ENCODE measurements at places on chromosomes 3 and 15. TPM values are rescaled to one million over a fixed set of nuclear protein-coding genes. Genes with fewer than 3 reads are reported as not detected.
A peak's percentile ranks its signal among the peaks of the same experiment; 100 is the strongest.

The HCN4 gene
- total RNA-seq: 2.0 TPM

DNA sequence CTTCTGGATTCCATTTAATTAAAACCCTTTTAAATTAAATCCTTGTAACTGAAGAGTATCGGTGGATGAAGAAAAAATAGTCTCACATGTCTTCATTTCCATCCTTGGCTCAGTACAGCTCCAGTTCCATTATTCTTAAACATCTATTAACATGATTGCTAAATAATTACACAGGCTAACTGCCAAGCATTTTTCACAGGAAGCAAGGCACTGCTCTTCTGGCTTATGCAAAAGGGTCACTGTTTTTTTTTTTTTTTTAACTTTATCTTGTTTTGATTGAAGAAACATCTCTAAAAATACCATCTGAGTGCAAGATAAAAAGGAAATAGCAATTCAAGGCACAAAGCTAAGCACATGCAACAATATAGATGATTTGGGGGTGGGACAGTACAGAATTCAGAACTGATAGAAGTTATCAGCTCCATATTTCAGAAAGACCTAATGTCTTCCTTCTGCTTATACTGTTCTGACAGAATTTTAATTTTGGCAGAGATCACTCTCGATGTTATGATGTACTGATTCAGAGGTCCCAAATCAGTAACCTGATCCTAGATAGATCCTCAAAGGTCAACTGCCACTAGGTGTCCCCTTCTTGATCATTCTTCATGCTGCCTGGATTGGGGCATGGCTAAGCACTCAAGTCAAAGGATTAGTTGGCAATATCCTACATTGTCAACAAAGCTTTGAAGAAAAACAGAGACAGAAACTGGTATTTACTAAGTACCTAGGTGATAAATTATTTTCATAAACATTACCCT lies 57.8 kb upstream of the ACTC1 start:
- DNase-seq: no peak
- peaks cover 7% of the 10 kb centered on the region for H3K36me3 ChIP-seq

DNA sequence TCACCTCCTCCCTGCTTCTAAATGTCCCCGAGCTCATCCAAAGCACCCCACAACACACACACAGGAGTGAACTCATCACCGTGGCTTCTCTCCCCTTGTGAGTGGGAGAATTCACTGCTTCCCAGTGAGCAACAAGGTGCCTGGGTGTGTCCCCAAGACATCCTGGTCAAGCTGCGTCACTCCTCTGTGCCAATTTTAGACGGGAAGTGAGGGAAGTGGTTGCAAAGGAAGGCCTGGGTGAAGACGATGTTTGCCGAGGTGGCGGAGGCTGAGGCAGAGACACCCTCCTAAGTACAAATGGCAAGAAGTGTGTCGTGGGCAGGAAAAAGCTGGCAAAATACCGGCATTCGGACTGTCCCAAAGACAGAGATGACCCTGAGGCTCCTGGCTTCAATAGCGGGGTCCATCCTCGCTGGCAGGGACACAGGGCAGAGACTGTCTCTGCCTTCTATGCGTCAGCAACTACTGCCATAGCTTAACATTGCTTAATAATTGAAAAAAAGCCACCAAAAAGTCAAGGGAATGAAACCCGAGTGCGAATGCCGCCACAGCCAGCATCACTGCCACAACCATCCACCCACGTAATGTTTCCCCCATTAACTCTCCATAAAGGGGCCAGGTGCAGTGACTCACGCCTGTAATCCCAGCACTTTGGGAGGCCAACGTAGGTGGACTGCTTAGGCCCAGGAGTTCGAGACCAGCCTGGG lies 72.8 kb downstream of the VGLL4 start:
- H3K4me3 ChIP-seq: no peak overlapping the region
- DNase-seq: no peak
- H3K36me3 ChIP-seq: no peaks in the 10 kb centered on the region
- H3K27ac ChIP-seq: peak overlapping the region; percentile 0

- no peak overlapping the region for H3K27ac ChIP-seq
- peaks cover 22% of the 10 kb centered on the region for H3K4me1 ChIP-seq
- no peaks in the 10 kb centered on the region for H3K27me3 ChIP-seq
- no peaks in the 10 kb centered on the region for H3K36me3 ChIP-seq
Observed at GRCh38 chr15:88258093-88258641, 1.6 kb upstream of the NTRK3 start.

All from body of pancreas (tissue), 4 donors.